ENCODE measurements at places on chromosomes 5 and 9.

DNA sequence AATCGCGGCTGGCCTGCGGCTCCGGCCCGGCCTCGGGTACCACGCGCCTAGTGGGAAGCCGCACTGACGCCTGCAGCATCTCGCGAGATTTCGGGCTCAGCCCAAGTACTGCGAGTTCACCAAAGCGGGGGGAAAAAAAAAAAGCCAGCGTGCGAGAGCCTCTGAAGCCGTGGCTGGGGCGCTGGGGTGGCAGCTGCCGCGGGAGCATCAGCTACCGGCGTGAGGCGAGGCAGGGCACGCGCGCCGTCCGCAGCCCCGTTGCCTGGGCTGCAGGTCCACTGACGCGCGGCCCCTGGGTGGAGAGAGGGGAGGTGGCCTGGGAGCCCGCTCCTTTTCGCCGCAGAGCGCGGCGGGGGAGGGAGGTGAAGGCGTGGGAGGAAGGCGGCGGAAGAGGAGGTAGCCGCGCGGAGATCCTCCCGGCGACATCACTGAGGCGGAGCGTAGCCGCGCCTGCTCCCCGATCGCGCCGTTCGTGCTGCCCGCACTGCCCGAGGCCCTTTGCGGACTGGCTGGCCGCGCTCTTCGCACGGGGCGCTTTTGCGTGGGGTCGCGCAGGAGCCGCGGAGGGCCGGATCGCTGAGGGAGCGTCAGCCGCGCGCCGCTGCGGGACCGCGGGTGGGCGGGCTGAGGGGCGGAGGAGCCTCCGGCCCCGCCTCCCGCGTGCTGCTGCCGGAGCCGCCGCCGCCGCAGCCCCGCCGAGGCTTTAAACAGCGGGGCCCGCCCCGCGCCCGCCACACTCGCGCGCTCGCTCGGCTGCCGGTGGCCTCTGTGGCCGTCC is at the start of gene SLC12A2:
TSS of gene SLC12A2 (plus strand) at position 734 of the 778 bp plus-strand sequence. CDS start 189 bp downstream, outside the sequence.
- DNase-seq: peak; percentile 92

DNA sequence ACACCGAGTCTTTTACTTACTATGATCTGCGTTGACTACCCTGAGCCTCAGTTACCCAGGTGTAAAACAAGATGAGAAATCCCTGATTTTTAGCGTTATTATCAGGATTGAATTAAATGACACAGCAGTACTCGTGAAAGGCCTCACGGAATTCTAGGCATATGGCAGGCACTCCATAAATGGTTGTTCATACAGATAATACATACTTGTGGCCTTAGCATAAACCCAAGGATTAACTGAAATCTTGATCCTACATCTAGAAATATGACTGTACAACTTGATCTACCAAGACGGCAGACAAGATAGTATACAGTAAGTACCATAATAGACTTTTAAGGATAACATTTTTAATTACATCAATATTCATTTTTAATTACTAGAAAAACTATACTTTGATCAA is 409.8 kb downstream of the BNC2 start:
- no peak for DNase-seq

- DNase-seq: no peak
Measured at GRCh38 chr5:2453781-2454180, 297.7 kb downstream of the IRX2 start.

GRCh38 chr5:168157141-168157540 is 134.3 kb upstream of the WWC1 start:
- no peak for DNase-seq

DNA sequence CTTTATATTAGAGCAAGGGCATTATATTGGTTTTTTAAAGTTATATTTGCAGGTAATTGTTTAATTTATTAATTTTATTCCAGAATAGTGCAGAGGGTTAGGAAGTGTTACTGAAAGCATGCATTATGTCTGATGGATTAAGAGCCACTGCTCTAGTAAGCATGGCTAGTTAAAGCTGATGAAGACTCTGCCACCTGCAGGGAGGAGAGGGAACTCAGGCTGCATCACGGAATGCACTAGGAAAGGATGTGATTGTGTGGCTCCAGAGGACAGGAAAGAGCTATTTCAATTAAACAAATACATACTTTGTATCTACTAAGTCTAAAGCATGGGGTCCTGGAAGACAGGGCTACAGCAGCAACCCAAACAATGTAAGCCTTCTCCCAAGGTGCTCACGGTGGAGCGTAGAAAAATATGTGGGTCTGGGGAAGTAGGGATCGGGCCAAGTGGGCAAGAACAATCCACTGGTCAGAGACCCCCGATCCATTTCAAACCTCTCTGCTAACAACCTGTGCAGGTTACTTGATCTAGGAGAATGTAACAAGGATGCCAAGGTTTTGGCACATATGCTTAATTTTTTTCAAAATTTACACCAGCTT is 15.3 kb upstream of the GRXCR2 start:
- no peak for DNase-seq

GRCh38 chr5:66958201-66958979 is 238.2 kb downstream of the CD180 start:
- no peak for DNase-seq

- no peak for DNase-seq
Measured at GRCh38 chr9:128232528-128233428, 29.6 kb downstream of the DNM1 start.

- DNase-seq: no peak
Measured at GRCh38 chr5:30957591-30957990, 235.9 kb upstream of the CDH6 start.

DNA sequence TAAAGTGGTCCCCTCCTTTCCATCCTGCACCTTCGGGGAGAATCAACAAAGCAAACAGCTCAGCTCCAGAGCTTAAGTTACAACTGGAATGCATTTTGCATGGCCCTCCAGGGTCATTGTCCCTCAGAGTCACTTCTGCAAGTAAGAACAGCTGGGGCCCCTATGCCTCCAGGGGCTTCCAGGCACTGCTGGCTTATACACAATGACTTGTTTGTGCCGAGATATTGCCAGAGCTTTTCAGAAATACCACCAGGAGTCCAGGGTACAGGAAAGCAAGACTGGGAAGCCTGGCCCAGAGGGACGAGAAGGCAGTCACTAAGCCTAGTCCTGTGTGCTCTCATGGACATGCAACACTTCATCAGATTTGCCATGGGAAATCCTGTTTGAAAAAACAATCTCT is 11.3 kb downstream of the FRMD3 start:
- DNase-seq: no peak

GRCh38 chr5:66597183-66597757 is 1.1 kb downstream of the MAST4 start:
- peak; percentile 57 for DNase-seq

- no peak for DNase-seq
Measured at GRCh38 chr9:128728298-128728697, 4.4 kb upstream of the ZDHHC12 start.

DNA sequence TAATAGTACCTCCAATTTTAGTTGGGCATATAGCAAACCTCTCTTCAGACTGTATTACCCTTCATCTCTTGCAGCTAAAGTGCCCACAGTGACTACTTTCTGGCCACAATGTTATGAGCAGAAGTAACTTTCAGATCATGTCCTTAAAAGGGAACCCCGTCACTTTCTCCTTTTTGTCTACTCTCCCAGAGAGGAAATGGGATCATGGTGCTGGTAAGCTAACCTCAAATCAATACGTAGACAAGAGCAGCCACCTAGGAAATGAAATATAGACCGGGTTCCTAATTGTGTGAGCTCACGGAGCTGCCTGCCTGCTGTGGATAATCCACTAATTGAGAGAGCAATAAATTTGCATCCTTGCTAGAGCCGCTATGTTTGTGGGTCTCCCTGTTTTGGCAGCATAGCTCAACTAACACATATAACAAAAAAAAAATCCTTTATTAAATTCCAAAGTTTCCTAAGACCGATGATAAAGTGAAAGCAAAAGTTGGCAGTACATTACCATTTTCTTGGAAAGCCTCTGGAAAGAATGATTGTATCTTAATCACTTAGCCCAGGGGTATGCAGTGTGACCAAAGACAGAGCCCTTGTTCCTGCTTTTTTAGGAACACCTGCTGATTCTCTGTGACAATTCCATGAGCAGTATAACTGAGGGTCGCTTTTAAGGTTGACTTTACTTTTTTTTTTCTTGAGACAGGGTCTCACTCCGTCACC is 5.6 kb upstream of the IL7R start:
- DNase-seq: no peak

DNA sequence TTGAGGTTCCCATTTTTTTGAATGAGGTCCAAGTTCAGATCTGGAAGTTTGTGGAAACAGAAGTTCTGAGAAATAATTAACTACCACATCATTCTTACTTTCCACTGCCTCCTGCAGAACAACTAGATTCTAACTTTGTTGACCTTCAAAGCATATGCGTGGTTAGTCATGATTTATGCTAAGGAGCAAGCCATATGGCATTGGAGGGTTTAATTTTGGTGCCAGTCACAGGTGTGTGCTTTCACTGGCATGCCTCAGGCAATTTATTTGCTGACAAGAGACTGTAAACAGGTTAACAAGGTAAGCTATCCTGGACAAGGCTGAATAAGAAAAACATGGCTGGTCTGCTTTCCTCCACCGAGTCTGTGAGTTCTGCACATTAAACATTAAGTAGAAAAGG is 31.5 kb downstream of the HMHB1 start:
- no peak for DNase-seq

DNA sequence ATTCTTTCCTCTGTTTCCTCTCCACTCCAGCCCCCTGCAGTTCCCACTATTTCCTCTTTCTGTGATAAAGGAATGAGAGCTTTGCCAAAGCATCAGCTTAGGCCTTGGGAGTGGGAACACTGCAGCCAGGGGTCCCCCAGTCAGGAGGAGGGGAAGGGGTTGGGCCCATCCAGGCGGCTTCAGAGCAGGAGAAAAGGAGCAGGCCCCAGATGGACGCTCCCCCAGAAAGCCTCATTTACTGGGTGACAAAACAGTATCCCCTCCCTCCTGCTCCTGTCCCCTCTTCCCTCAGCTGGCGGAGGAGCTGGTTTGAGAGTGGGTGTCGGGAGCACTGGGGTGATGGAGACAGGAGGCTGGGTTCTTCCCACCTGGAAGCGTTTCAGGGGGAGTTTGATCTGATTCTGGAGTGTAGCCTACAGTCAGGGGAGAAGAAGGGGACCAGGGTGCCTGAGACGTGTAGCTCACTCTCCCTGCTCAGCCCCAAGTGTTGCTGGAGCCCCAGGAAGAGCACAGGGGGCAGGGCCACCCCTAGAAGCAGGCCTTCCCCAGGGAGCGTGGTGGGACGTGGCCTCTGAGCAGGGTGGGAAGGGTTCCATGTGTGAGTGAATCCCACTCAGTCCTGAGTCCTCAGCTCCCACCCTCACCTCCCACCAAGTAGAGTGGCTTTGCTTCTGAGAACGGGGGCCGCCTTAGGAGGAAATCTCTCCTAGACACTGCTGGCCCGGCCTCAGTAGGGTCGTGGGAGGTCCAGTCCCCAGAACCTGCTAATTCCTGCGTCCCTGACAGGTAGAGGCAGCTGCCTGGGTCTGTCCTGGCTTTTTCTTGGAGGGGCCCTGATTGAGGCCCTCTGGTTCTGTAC is 173.1 kb downstream of the CACNA1B start:
- peak; percentile 26 for DNase-seq

All from activated CD8-positive, alpha-beta memory T cell treated with anti-CD3 and anti-CD28 coated beads, Interleukin-2, amount 50 U/mL, for 48 hours (primary cell).